ENCODE measurements at places on chromosomes 7 and 10.

DNA sequence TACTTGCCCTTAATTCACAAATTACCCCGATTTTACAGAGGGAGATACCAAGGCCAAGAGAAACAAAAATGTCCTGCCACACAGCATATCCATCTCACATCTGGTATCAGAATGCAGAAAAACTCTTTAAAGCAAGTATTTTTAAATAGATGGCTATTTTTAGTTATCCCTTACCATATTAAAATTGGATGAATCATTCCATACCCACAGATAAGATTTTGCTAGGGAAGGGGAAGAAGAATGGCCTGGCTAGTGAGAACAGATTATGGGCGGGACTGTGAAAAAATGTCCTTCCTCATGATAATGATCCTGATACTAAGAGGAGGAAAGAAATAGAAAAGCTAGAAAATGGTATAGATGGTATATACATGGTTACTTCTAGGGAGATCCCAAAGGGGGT lies 80.6 kb upstream of the GATAD1 start:
- DNase-seq: no peak

- DNase-seq: peak; percentile 59
Observed at GRCh38 chr7:22724861-22725260, 2.1 kb upstream of the IL6 start.

DNA sequence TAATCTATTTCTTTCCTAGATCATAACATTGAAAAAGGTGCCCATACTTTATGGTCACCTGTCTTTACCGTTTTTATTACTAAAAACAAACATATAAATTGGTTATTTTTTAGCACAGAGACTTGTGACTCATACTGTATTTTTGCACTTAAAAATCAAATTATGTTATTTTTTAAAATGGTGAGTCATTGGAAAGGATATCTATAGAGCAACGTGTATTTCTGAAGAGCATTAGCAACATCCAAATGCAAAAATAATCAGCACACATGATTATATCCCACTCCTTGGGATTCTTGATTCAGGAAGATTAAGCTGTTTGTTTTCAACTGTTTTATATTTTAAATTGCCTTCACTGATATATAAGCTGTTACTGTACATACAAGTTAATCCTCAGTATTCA lies 40.7 kb upstream of the FMC1 start:
- DNase-seq: no peak

DNA sequence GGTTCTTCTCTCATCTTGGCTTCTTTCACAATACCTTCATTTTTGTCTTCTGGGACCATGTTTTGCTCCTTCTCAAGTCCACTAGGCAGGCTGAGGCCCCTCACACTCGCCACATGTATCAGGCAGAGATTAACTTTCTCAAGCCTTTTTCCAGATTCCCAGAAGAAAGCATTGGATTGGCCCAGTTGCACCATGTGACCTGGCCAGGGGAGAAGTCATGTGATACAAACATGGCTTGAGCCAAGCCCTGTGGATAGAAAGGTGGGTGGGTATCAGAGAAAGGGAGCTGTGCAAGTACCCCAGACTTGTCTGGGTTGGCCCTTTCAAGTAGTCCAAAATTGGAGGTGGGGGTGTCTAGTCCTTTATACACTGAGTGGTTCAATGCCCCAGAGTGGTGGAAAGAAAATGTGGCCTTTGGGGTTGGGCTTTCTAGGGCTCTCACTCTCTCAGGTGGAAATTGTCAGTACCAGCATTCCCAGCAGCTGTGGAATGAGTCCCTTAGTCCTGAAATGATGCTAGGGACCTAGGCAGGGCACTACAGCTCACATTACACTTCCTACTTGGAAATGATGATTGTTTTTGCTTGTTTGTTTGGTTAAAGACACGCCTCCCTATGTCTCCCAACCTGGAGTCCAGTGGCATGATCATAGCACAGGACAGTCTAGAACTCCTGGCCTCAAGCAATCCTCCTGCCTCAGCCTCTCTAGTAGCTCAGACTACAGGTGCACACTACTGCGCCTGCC lies 36.9 kb upstream of the C10orf67 start:
- no peak for DNase-seq

DNA sequence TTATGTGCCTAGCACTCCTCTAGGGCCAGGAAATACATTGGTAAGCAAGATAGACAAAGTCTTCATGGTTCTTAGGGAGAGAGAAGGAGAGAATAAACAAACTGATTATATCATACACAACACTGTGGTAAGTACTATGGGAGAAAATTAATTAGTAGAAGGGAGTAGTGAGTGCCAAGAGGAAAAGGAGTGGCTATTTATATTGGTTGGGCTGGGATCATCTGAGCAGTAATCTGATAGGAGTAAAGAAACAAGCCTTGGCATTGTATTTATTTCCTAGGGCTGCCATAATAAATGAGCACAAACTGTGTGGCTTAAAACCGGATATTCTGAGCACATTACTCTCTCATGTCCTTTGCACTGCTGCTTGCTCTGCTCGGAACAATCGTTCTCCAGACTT lies 158.1 kb upstream of the PHF14 start:
- DNase-seq: no peak

GRCh38 chr10:72742092-72742491 lies 50.1 kb downstream of the MCU start:
- no peak for DNase-seq

- no peak for DNase-seq
Observed at GRCh38 chr10:21961847-21962246, 41.7 kb downstream of the DNAJC1 start.

DNA sequence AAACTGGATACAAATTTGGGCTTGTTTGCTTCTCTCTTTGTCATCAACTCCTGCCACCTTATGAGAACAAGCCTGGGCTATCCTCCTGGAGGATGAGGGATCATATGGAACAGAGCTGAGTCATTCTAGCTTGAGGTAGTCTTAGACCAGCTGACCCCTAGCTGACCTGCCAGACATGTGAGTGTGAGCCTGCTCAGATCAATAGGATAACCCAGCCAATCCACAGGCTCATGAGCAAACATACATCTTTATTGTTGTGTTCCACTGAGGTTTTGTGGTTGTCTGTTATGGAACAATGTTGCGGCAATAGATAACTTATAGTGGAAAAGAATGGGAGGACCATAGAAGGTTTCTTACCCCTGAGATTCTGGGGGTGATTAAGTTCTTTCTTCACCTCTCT lies 54.5 kb upstream of the FAM180A start:
- no peak for DNase-seq

DNA sequence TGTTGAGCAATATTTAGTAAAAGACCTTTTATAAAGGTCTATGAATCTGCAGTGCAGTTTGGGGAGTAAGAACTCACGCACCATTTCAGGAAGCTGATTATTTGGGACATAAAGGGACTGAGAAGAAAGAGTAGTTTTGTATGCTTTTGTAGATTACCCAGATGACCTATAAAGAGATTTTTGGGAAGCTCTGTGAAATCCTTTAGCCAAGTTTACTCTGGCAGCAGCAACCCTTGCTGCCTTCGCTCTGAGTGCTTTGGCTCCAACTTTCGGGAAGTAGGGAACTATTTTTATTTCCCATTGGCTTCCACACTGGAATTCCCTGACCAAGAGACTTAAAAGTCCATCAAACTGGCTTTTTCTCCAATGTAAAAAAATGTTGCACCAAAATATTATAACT lies 1110.1 kb upstream of the PHF14 start:
- no peak for DNase-seq

GRCh38 chr7:152543799-152544198 lies 108.0 kb upstream of the KMT2C start:
- no peak for DNase-seq

GRCh38 chr7:126778101-126778500 lies 474.6 kb downstream of the GRM8 start:
- DNase-seq: no peak

DNA sequence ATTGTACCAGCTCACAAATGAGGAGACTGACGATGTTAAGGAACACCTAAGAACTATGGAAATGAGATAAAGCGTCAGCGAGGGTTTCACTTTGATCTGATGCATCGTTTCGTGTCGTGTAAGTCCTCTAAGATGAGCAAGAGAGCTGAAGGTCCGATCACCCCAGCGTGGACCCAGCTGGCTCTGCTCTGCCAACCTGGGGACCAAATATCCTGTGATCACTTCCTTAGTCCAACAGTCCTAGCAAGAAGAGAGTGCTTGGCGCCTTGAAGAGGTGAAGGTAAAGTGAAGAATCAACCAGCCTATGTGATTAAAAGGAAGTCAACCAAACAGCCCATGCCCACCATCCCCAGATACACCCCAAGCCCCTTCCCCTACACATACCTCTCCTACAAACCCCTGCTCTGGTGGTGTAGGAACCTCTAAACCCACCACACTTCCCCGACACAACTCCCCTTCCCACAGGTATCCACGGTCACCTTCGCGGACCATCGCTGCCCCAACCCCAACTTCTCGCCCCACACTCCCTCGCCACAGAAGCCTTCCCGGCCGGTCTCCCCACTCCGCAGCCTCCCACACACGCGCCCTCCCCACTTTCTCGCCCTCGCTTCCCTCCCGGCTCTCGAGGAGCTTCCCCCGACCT lies 722 bp downstream of the UPF2 start:
- no peak for DNase-seq

- DNase-seq: no peak
Observed at GRCh38 chr10:119541459-119542356, 811 bp downstream of the RGS10 start.

DNA sequence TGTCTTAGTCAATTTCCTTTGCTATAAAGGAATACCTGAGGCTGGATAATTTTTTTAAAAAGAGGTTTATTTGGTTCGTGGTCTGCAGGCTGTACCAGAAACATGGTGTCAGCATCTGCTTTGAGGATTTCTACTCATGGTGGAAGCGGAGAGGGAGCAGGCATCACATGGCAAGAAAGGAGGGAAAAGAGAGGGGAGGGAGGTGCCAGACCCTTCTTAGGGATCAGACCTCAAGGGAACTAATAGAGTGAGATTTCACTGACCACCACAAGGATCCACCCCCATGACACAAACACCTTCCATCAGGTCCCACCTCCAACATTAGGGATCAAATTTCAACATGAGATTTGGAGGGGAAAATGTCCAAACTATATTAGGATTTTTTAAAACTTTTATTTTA lies 27.0 kb upstream of the AKR1B10 start:
- DNase-seq: no peak

- no peak for DNase-seq
Observed at GRCh38 chr7:77282897-77283296, 83.3 kb upstream of the FGL2 start.

- peak; percentile 86 for DNase-seq
Observed at GRCh38 chr10:34319197-34319846, 495.8 kb downstream of the PARD3 start.

GRCh38 chr10:36681751-36682632 lies 443.4 kb upstream of the ANKRD30A start:
- DNase-seq: no peak
